ENCODE measurements at places on chromosomes 16 and 17.

DNA sequence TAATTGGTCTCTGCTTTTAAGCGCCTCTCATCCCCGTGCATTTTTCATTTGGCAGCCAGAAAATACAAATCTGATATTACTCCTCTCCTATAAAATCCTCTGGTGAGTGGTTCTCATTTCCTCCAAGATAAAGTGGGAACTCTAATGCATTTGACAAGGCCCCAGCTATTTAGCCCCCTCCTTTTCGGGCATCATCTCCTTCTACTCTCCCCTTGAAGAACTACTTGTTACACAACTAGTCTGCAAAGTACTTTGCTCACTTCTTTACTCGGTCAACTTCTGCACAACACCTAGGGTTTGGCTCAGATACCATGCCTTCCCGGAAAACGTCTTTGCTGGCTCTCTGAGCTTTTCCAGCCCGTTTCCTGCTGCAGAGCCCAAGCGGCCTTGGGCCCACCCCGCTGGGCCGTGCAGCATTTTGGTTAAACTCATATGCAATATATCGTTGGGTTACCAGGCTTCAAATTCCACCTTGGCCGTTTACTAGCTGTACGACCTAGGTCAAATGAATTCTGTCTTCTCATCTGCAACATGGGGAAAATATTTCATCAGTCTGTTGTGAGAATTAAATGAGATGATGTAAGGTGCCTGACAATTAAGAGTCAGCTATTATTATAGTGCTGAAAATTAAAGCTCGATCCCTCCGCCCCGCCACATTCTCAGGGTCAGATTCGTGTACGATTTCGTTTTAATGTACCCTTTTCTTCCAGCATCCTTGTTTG lies 883 bp upstream of the TAF15 start:
- no peak for DNase-seq

DNA sequence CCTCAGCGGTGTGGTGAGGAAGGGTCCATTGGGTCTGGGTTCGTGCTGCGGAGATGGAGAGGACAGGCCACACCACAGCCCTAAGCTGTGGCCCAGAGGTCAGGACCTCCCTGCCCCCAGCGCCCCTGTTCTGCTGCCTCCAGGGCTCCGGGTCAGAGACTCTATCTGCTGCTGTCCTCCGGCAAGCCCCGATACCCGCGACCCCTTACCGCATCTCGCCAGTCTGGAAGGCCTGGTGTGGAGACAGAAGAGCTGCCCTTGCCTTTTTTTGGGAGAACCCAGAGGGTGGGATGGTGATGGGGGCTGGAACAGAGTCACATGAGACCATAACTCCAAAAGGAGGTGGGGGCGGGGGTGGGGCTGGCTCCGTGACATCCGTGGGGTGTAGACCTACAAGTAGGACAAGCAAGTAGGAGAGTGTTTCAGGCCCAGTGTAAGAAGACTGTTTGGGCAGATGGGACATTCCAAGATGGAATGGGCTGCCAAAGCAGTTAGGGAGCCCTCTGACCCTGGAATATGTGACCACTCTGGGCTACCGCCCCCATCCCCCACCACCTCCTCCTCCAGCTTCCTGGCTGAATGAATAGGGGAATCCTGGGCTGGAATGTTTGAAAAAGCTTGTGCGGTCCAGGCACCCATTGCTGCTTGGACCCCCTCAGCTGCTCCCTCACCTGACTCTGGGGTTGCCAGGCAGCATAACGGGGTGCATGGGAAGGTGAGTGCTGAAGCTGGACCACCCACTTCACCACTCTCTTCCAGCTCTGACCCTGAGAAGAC lies 1.4 kb downstream of the XYLT2 start:
- no peak for DNase-seq

DNA sequence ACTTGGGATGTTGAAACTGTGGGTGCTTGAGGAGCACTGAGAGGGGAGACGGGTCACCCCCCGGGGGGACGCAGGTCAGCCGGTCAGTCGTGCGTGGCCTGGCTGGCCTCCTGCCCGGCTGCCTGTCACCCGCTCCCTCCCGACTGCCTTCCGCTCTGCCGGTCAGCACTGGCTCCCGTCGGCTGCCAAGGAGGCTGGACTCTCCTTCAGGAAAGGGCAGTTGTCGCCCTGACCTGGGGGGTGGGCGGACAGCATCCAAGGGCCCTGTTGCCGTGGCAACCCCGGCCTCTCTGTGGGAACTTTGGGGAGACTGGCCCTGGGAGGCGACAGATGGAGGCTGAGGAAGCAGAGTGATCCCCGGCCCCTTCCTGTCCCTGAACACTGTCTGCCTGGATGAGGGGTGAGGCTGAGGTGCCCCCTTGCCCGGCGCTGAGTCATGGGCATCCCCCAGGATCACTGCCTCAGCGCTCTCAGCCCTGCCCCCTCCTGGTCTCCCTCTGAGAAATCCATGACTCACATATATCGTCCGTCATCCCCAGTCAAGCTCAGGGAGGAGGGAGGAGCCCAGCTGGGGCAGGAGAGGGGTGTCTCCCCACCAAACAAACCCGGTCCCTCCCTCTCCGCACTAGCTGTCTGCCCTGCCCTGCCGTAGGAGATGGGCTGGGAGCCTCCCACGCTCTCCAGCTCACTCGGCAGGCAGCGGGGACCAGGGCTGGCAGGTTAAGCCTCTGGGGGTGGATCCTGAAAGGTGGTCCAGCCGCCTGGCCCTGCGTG lies at the start of gene ADGRG1:
Gene ADGRG1, plus strand, starts transcription at position 623 of the 774 bp plus-strand sequence. CDS start 21,658 bp downstream, outside the sequence.
- DNase-seq = peak; percentile 22

- no peak for DNase-seq
Measured at GRCh38 chr17:29051731-29052130, 8.8 kb downstream of the PIPOX start.

GRCh38 chr17:80679816-80680215 lies 135.2 kb downstream of the RPTOR start:
- no peak for DNase-seq

DNA sequence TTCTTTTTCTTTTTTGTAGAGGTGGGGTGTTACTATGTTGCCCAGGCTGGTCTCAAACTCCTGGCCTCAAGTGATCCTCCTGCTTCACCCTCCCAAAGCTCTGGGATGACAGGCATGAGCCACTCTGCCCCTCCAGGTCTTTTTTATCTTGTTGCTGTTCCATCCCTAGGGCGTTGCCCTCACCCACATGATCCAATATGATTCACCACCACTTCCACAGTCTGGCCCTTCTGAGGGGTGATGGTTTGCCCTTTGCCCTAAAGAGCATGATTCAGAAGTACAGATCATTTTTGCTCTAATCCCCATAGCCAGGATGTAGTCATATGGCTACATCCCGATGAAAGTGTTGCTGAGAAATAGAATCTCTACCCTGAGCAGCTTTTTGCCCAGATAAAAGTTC lies 18.8 kb downstream of the STX4 start:
- no peak for DNase-seq

- peak; percentile 20 for DNase-seq
Measured at GRCh38 chr16:11621920-11622651, 35.4 kb upstream of the LITAF start.

GRCh38 chr17:42472709-42473521 lies 14.2 kb downstream of the ATP6V0A1 start:
- DNase-seq = no peak

DNA sequence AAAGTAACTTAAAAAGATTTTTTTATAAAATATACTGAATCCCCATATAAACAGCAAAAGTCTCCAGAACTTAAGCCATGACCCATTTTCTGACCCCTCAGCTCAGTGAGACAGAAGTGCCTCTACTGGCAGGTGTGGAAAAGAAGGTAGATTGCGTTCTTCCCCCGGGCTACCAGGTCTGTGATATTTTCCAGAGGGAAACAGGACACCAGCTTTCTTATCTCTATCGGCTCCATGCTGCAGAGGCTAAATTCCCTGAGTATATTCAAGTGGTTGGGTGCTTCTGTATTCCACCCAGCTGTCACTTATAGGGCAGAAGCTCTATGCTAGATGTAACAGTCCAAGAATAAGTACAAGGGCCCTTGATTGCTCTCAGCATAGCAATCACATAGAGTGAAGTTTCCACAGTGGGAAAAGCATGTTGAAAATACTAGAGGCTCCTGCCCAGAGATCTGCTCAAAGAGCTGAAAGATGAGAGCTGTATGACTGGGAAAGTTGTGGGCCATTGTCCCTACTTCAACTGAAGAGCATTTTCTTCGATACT lies 687.3 kb downstream of the CDH11 start:
- DNase-seq = no peak

GRCh38 chr16:50166511-50167500 lies 13.7 kb downstream of the TENT4B start:
- no peak for DNase-seq

All from stimulated activated CD8-positive, alpha-beta memory T cell treated with anti-CD3 and anti-CD28 coated beads, Interleukin-4, amount 100 ng/mL, for 4 hours (primary cell).